Naive B cell (primary cell): ENCODE measurements at places on chromosomes 16 and 17. TPM values are rescaled to one million over a fixed set of nuclear protein-coding genes. Genes with fewer than 3 reads are reported as not detected.

DNA sequence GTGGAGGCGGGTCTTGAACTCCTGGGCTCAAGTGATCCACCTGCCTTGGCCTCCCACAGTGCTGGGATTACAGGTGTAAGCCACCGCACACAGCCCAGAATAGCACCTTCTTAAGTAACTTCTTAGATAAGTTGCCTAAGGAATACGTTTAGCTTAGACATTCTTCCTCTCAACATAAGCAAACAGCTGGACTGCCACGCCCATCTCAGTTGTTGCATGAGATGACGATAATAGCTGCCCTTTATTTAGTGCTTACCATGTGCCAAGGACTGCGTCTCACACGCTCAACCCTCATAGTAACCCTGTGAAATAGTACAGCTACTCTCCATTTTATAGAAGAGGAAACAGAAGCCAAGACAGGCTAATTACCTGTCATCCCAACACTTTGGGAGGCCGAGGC, 11.8 kb downstream of the HASPIN start:
- no peak for DNase-seq

The PRSS27 gene
- polyA plus RNA-seq = not detected

DNA sequence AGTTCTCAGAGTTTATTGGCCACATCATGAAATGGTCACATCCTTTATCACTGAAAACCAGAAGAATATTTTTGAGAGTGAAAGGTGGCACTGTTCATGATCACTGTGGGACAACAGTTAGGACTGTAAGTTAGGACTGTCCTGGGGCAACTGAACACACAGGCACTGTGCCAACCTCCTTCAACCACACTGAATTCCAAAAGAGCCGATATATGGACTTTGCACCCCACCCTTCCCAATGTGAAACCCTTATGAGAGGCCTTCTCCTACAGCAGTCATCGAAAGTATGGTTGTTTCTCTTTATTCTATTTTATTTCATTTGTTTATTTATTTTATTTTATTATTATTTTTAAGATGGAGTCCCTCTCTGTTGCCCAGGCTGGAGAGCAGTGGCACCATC, 353.5 kb downstream of the TOX3 start:
- no peak for DNase-seq

The SOX15 gene
- not detected for polyA plus RNA-seq

- DNase-seq = no peak
These were observed 3.9 kb upstream of the RAB40B start for GRCh38 chr17:82702231-82702927.

GRCh38 chr16:9302072-9302471, 210.6 kb downstream of the HAPSTR1 start:
- no peak for DNase-seq

The ACSM2A gene
- not detected for polyA plus RNA-seq

The NHLRC4 gene
- polyA plus RNA-seq = 1.5 TPM

The SBK1 gene
- polyA plus RNA-seq = 0.19 TPM

GRCh38 chr16:11100239-11100750, 155.7 kb downstream of the SOCS1 start:
- no peak for DNase-seq

The ALOX15B gene
- not detected for polyA plus RNA-seq
